ENCODE measurements at places on chromosomes 1 and 21. TPM values are rescaled to one million over a fixed set of nuclear protein-coding genes. Genes with fewer than 3 reads are reported as not detected.
A peak's percentile ranks its signal among the peaks of the same experiment; 100 is the strongest.

DNA sequence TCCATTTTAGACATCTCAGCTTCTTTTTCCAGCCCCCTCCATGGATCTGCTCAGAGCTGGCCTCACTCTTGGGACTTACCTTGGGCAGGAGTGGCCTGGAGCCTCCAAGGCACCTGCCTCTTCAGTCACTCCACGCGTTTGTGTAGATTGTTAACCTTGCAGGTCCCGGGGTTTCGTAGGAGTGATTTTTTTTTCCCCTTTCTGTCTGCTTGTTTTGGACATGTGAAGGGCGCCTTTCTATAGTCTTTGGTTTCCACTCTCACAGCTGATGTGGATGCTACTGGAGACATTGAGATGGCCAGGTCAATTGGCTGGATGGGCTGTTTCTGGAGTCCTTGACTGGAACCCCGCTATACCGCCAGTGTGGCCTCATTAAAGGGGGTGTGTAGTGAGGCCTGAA lies 2.0 kb upstream of the SDHB start:
- peaks cover 4% of the 10 kb centered on the region for H3K36me3 ChIP-seq
- peaks cover 53% of the 10 kb centered on the region for H3K4me1 ChIP-seq
- peak overlapping the region; percentile 60 for H3K27ac ChIP-seq
- H3K27me3 ChIP-seq = no peaks in the 10 kb centered on the region
- no peak overlapping the region for H3K4me3 ChIP-seq
- DNase-seq = no peak

DNA sequence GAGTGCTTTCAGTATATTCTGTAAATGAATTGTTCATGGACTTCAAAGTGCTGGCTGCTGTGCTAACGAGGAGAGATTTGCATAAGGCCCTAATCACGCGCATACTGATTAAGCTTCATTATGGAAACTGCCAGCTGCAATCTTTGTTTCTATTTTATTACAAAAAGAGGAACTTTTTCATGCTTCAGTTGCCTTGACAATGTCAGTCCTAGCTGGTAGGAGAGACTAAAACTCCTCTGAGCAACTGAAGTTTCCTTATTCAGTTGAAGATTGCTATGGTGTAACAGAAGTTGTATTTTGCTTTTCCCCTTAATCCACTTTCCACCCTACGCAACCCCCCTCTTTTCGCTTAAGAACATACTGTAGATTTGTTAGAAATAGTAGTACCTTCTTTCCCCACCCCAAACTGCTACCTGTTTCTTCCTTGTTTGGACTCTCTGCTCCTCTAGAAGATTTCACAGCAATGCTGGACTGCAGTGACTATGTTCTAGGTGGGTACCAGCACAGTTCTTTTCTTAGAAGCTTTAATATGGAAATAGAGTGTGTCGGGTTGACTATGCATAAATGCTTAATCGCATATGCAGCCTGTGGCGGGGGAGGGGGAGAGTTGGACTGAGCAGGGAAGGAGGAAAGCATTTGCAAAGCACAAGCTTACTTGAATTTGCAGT lies 108.3 kb downstream of the POU2F1 start:
- DNase-seq = peak; percentile 54
- H3K4me1 ChIP-seq = no peaks in the 10 kb centered on the region
- H3K27me3 ChIP-seq = no peaks in the 10 kb centered on the region
- no peak overlapping the region for H3K4me3 ChIP-seq
- H3K36me3 ChIP-seq = peaks cover 2% of the 10 kb centered on the region

DNA sequence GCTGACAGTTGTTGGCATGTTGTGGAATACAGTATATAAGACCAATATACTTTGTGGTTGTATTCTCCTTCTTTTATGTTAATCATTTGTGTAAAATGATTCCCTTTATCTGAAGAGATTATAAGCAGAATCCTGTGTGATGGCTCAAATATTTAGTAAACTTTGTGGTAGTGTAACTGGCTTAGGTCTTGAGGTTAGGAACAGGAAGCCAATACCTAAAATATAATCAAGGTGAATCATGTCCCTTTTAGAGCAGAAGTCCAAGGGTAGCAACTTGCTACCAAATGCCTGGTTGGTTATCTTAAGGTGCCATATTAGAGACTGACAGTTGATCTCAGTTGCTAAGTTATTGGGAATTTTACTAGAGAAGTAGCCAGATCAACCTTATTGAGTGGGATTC lies 398.5 kb upstream of the ADAMTS5 start:
- H3K27ac ChIP-seq = no peak overlapping the region
- H3K4me1 ChIP-seq = no peaks in the 10 kb centered on the region
- no peak overlapping the region for H3K4me3 ChIP-seq
- no peaks in the 10 kb centered on the region for H3K27me3 ChIP-seq
- no peak for DNase-seq
- H3K36me3 ChIP-seq = no peaks in the 10 kb centered on the region

The GPR3 gene
- total RNA-seq = 0.18 TPM

The HSPB7 gene
- 39.5 TPM for total RNA-seq

DNA sequence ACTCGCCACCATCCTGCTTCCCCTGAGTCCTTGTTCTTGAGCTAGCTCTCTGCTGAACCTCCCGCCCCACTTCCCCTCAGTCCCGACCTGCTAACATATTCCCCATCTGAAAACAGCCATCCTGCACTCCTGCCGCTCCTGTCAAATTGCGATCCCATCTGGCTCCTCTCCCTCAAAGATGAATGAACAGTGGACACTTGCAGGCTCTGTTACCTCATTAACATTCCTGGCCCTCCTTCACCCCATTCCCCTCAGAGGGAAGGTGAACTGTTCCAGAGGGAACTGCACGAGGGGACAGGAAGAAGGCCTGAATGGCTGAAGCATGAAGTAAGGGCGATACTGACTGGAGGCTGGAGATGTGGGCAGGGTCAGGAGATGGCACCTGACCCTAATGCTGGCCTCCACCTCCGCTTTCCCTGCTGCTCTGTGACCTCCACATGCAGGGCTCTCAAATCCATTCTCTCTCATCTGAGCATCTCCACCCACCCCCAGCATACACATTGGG lies 7.4 kb upstream of the CELSR2 start:
- no peak for DNase-seq
- H3K4me1 ChIP-seq = peaks cover 40% of the 10 kb centered on the region
- peaks cover 5% of the 10 kb centered on the region for H3K27me3 ChIP-seq
- H3K4me3 ChIP-seq = no peak overlapping the region
- no peak overlapping the region for H3K27ac ChIP-seq

Data from muscle of leg (tissue), 16 donors.